ENCODE measurements at places on chromosomes 7 and 10.

DNA sequence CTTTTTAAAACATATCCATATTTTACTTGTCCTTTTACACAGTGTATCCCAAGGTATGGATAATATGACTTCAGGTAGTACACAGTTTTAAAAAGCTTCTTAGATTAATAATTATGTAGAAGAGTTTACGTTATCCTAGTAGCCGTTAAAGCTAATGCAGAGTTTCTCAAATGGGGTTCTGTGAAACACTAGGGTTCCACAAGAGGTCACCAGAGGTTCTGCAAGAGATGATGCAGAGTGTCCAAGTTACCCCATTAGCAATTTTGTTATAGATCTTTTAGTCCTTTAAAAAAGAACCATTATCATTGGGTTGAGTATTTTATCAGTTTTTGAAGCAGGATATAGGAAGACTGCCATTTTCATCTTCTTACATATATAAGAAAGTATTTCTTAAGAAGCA lies 298.9 kb upstream of the HPS1 start:
- no peak overlapping the region for H3K4me3 ChIP-seq
- DNase-seq: no peak
- H3K27me3 ChIP-seq: peaks cover 10% of the 10 kb centered on the region

DNA sequence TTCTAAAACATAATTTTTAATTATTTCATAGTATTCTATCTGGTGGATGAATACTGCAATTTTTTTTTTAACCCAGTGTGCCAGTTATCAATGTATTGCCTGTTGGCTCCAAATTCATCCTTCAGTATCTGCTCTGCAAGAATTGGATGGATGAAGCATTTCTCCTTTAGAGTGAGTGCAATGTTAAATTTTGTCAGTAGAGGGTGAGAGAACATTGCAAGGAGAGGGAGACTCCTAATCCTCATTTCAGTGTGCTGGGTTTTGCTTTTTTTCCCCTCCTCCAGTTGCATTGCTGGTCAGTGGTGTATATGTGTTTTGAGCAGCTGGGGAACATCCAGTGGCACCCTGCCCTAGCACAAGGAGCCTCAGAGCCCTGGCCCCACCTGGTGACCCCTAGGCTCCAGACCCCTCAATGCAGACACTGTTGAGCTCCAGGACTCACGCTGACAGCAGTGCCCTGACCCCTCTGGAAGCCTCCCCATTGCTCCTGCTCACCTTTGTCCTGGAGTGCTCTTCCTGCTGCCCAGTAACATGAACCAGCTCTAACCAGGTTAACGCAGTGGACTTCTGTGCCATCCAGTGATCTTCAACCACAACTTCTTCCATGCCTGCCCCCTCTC lies 199.4 kb downstream of the USP6NL start:
- H3K4me1 ChIP-seq: peaks cover 12% of the 10 kb centered on the region
- H3K27me3 ChIP-seq: no peaks in the 10 kb centered on the region
- H3K27ac ChIP-seq: no peak overlapping the region
- no peaks in the 10 kb centered on the region for H3K36me3 ChIP-seq
- DNase-seq: no peak
- no peak overlapping the region for H3K4me3 ChIP-seq

GRCh38 chr10:87760195-87760905 lies 57.7 kb downstream of the ATAD1 start:
- peaks cover 34% of the 10 kb centered on the region for H3K36me3 ChIP-seq
- H3K4me1 ChIP-seq: peaks cover 11% of the 10 kb centered on the region
- DNase-seq: no peak

DNA sequence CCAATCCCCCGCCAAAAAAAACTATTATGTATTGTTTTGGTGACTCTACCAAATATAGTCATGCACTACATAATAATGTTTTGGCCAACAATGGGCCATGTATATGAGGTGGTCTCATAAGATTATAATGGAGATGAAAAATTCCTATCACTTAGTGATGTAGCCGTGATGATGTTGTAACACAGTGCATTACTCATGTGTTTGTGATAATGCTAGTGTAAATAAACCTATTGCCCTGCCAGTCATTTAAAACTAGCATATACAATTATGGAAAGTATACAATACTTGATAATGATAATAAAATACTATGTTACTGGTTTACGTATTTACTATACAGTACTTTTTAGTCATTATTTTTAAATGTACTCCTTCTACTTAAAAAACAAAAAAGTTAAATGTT lies 101.5 kb downstream of the SLC25A40 start:
- no peak overlapping the region for H3K4me3 ChIP-seq
- H3K27ac ChIP-seq: no peak overlapping the region
- no peak for DNase-seq
- no peaks in the 10 kb centered on the region for H3K4me1 ChIP-seq
- H3K36me3 ChIP-seq: no peaks in the 10 kb centered on the region

- H3K27ac ChIP-seq: no peak overlapping the region
- DNase-seq: no peak
- H3K27me3 ChIP-seq: peaks cover 18% of the 10 kb centered on the region
- no peak overlapping the region for H3K4me3 ChIP-seq
Measured at GRCh38 chr7:131950758-131951157, 394.3 kb upstream of the PODXL start.

- no peak for DNase-seq
- H3K27me3 ChIP-seq: peaks cover 15% of the 10 kb centered on the region
- H3K27ac ChIP-seq: peak overlapping the region; percentile 33
- peaks cover 16% of the 10 kb centered on the region for H3K36me3 ChIP-seq
- peaks cover 62% of the 10 kb centered on the region for H3K4me1 ChIP-seq
Measured at GRCh38 chr10:114096864-114097263, 53.2 kb downstream of the ADRB1 start.

DNA sequence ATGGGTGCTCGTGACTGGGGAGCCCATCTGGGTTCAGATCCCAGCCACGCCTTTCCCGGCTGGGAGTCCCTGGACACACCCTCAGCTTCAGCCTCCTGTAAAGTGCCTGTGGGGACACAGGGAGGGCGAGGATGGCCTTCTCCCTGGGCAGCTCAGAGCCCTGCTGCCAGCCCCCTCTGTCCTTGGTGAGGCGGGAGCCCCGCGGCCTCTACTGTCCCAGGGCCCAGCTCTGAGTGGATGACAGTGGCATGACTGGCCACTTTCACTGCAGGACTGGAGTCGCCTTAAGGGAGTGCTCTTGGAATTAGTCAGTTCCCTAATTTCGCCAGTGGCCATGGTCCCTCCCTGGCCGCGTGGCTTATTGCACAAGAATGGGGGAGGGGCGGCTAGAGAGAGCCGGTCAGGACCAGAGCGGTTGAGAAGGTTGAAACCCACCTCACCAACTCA lies 4.6 kb downstream of the BRI3 start:
- H3K36me3 ChIP-seq: peaks cover 43% of the 10 kb centered on the region
- no peaks in the 10 kb centered on the region for H3K27me3 ChIP-seq
- H3K4me3 ChIP-seq: no peak overlapping the region
- no peak overlapping the region for H3K27ac ChIP-seq
- DNase-seq: no peak

DNA sequence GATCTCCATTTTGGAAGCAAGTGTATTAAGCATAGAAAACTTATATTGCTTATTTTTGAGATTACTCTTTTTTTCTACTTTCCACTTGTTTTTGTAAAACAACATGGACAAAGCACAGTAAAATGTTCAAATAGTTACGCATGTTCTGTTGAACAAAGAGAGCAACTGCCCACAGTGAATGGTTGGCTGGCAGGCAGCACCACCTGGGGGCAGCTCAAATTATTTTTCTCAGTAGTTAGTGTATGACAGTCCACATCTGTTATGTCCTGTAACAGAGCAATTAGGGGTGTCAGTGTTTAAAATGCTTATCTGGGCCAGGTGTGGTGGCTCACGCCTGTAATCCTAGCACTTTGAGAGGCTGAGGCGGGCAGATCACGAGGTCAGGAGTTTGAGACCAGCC lies 46.1 kb upstream of the CACUL1 start:
- peaks cover 28% of the 10 kb centered on the region for H3K27me3 ChIP-seq
- no peak overlapping the region for H3K27ac ChIP-seq
- DNase-seq: no peak
- no peak overlapping the region for H3K4me3 ChIP-seq
- no peaks in the 10 kb centered on the region for H3K4me1 ChIP-seq
- no peaks in the 10 kb centered on the region for H3K36me3 ChIP-seq

DNA sequence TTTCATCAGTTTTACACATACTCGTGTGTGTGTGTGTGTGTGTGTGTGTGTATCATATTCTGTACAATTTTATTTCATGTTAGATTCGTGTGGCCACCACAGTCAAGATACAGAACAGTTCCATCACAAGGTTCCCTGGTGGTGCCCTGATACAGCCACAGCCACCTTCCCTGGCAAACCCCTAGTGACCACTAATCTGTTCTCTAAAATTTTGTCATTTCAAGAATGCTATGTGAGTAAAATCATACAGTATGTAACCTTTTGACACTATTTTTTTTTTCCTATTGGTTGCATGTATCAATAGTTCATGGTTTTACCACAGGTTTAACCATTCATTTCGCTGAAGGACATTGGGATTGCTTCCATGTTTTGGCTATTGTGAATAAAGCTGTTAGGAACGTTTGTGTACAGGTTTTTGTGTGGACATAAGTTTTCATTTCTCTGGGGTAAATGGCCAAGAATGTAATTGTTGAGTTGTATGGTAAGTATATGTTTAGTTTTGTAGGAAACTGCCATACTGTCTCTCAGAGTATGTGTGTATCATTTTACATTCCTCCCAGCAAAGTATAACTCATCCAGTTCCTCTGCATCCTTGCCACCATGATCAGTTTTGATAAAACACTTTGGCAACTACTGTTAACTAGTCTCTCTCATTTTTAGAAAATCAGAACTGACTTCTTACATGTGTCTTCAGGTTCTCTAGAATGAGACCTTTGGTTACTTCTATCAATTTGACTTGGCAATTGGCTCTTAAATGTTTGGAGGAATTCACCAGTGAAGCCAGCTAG lies 20.6 kb downstream of the KLHDC10 start:
- no peaks in the 10 kb centered on the region for H3K36me3 ChIP-seq
- DNase-seq: peak; percentile 52
- peaks cover 41% of the 10 kb centered on the region for H3K4me1 ChIP-seq

GRCh38 chr10:22648547-22648961 lies 65.8 kb downstream of the PIP4K2A start:
- H3K36me3 ChIP-seq: peaks cover 28% of the 10 kb centered on the region
- no peaks in the 10 kb centered on the region for H3K27me3 ChIP-seq
- H3K4me1 ChIP-seq: peaks cover 70% of the 10 kb centered on the region
- H3K4me3 ChIP-seq: peak overlapping the region; percentile 29
- no peak overlapping the region for H3K27ac ChIP-seq
- DNase-seq: no peak

DNA sequence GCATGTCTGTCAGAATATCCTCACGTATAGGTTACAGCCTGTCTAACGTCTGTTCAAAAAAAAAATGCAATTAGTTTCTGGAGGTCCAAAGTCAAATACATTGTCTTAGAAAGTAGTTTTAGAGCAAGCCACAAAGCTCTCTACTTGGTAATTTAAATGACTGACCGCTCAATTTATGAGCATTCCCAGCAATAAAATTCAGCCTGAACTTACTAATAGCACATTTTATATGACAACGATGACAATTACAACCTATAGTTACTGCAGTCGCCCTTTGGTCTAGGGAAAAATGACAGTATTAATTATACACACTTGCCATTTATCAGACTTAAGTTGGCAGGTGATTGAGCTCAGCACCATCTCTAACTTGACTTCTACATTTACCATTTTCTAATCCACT lies 425.8 kb upstream of the STEAP1 start:
- H3K27ac ChIP-seq: no peak overlapping the region
- H3K4me1 ChIP-seq: no peaks in the 10 kb centered on the region
- no peaks in the 10 kb centered on the region for H3K36me3 ChIP-seq
- no peak overlapping the region for H3K4me3 ChIP-seq
- DNase-seq: no peak

GRCh38 chr10:122911889-122912484 lies 1.6 kb downstream of the FAM24A start:
- no peak overlapping the region for H3K27ac ChIP-seq
- no peaks in the 10 kb centered on the region for H3K4me1 ChIP-seq
- H3K4me3 ChIP-seq: no peak overlapping the region
- H3K27me3 ChIP-seq: peaks cover 8% of the 10 kb centered on the region
- peak; percentile 4 for DNase-seq

- H3K4me1 ChIP-seq: no peaks in the 10 kb centered on the region
- no peak overlapping the region for H3K27ac ChIP-seq
- no peaks in the 10 kb centered on the region for H3K36me3 ChIP-seq
- H3K4me3 ChIP-seq: no peak overlapping the region
- peaks cover 18% of the 10 kb centered on the region for H3K27me3 ChIP-seq
- no peak for DNase-seq
Measured at GRCh38 chr10:69810097-69810496, 8.4 kb downstream of the COL13A1 start.

- no peaks in the 10 kb centered on the region for H3K27me3 ChIP-seq
- peaks cover 2% of the 10 kb centered on the region for H3K36me3 ChIP-seq
- peak overlapping the region; percentile 11 for H3K4me3 ChIP-seq
- H3K4me1 ChIP-seq: peaks cover 12% of the 10 kb centered on the region
- no peak for DNase-seq
- peak overlapping the region; percentile 1 for H3K27ac ChIP-seq
Measured at GRCh38 chr7:85230623-85231022, 43.8 kb upstream of the SEMA3D start.

- H3K36me3 ChIP-seq: no peaks in the 10 kb centered on the region
- H3K27me3 ChIP-seq: no peaks in the 10 kb centered on the region
- no peak overlapping the region for H3K27ac ChIP-seq
- DNase-seq: no peak
- H3K4me3 ChIP-seq: no peak overlapping the region
Measured at GRCh38 chr10:105253515-105254212, 612.6 kb downstream of the SORCS3 start.

- peaks cover 5% of the 10 kb centered on the region for H3K27me3 ChIP-seq
- H3K27ac ChIP-seq: no peak overlapping the region
- no peak overlapping the region for H3K4me3 ChIP-seq
- H3K36me3 ChIP-seq: no peaks in the 10 kb centered on the region
- no peak for DNase-seq
- peaks cover 9% of the 10 kb centered on the region for H3K4me1 ChIP-seq
Measured at GRCh38 chr10:70315815-70316214, 32.0 kb upstream of the NPFFR1 start.

GRCh38 chr7:32336726-32337125 lies 153.5 kb downstream of the LSM5 start:
- no peak overlapping the region for H3K4me3 ChIP-seq
- H3K4me1 ChIP-seq: peaks cover 5% of the 10 kb centered on the region
- no peak overlapping the region for H3K27ac ChIP-seq
- no peak for DNase-seq
- H3K36me3 ChIP-seq: no peaks in the 10 kb centered on the region
- peaks cover 7% of the 10 kb centered on the region for H3K27me3 ChIP-seq

GRCh38 chr7:88600695-88601094 lies 158.8 kb upstream of the ZNF804B start:
- H3K4me3 ChIP-seq: no peak overlapping the region
- no peak for DNase-seq
- H3K36me3 ChIP-seq: no peaks in the 10 kb centered on the region
- no peak overlapping the region for H3K27ac ChIP-seq
- H3K27me3 ChIP-seq: no peaks in the 10 kb centered on the region

DNA sequence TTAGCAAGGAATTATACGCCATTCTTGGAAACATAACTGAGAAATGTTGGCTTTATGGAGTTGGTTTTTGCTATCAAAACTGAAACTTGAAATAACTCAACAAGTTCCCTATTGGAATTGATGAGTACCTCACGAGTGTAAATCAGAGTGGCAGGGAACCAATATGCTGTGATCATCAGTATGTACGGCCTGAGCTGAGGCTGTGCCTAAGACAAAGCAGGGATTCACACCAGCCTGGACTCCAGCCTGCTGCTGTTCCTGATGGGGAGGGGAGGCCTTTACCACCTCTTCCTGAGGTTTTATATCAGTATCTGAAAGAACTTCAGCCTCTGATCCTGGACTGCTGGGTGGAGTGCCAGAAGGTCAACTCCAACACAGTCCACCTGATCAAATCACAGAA lies 52.7 kb downstream of the CRTAC1 start:
- no peak overlapping the region for H3K27ac ChIP-seq
- H3K4me3 ChIP-seq: no peak overlapping the region
- no peaks in the 10 kb centered on the region for H3K36me3 ChIP-seq

All from stimulated activated naive B cell treated with anti-CD40 and anti-IgM and Interleukin-4, amounts not matched to agents 10 μg/mL and 1 μg/mL and 100 μg/mL, for 72 hours (primary cell).